ENCODE measurements at places on chromosomes 16 and 17.
A peak's percentile ranks its signal among the peaks of the same experiment; 100 is the strongest.

GRCh38 chr17:59366773-59367656 is 35.6 kb downstream of the YPEL2 start:
- no peak for DNase-seq

GRCh38 chr16:7744546-7745264 is 412.1 kb downstream of the RBFOX1 start:
- no peak for DNase-seq

- no peak for DNase-seq
Measured at GRCh38 chr17:76445697-76446448, 7.1 kb downstream of the UBE2O start.

GRCh38 chr16:85984231-85984880 is 85.4 kb downstream of the IRF8 start:
- DNase-seq: no peak

DNA sequence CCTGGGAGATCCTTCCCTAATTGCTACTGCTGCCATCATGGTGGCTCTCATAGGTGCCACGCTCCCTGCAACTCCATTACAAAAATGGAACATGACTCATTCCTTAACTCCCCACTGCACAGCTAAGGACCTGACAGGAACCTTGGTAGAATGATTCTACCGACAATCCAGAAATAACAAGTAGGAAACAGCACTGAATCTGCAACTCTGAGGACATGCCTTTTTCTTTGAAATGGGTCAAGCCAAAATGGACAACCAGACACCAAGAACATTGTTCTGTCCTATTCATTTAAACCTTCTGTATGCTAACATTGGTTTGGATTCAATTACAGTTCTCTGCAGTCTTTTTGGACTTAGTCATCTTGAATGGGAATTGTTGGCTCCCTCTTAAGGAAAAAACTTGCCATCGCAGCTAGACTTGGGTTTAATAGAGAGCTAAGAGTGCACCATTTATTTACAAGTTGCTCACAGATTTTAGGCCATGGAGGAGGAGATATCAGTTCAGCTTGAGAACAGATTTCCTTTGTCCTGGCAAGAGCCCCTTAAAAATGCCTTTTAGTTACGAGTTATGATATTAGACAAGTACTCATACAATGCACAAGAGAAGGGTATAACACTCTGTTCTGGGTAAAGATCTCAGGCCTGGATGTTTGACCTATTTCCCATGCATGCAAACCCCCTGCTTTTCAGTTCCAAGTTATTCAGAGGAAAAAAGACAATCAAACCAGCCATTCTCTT is 20.9 kb upstream of the NSRP1 start:
- DNase-seq: no peak

- no peak for DNase-seq
Measured at GRCh38 chr16:28537076-28537475, 1.7 kb downstream of the NUPR1 start.

DNA sequence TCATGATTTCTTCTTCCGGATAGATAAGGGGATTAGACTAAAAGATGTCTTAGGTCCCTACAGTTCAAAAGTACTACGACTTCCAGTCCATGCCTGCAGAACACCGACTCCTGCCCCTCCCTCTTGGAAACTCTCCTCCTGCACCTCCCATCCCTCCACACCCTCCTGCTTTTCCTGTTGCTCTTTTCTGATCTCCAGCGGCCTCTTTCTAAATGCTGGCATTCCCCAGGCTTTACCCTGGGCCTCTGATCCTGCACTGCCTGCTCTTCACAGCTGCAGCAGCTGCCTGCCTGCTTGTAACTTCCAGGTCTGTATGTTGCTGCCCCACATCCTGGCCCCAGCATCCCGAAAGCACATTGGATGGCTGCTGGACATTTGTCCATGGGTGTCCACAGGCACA is 154.2 kb downstream of the KCNJ12 start:
- no peak for DNase-seq

- no peak for DNase-seq
Measured at GRCh38 chr16:65749506-65749905, 617.0 kb upstream of the CDH5 start.

GRCh38 chr17:29119265-29119664 is 60.9 kb downstream of the MYO18A start:
- no peak for DNase-seq

- no peak for DNase-seq
Measured at GRCh38 chr17:45231481-45232116, 9.9 kb downstream of the FMNL1 start.

DNA sequence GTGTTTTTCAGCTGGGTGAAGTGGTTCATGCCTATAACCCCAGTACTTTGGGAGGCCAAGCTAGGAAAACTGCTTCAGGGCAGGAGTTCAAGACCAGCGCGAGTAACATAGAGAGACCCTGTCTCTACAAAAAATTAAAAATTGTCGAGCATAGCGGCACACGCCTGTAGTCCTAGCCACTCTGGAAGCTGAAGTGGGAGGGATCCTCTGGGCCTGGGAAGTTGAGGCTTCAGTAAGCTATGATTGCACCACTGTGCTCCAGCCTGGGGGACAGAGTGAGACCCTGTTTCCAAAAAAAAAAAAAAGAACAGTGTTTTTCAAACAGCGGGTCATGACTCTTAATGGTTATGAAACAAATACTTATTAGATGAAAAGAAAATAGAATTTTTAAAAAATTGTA is 2.3 kb upstream of the CYTH1 start:
- DNase-seq: no peak

DNA sequence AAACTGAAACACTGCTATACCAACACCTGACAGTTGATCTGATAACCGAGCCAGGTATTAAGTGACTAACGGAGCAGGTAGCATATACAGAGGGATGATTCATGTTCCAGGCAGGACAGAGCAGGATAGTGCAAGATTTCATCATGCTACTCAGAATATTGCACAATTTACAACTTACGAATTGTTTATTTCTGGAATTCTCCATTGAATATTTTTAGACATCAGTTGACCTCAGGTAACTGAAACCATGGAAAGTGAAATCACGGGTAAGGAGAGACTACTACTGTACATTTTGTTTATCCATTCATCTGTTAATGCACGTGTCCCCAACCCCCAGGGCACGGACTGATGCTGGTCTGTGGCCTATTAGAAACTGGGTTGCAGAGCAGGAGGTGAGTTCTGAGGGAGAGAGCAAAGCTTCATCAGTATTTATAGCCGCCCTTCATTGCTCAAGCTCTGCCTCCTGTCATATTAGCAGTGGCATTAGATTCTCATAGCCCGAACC is 14.5 kb upstream of the PPM1E start:
- no peak for DNase-seq

DNA sequence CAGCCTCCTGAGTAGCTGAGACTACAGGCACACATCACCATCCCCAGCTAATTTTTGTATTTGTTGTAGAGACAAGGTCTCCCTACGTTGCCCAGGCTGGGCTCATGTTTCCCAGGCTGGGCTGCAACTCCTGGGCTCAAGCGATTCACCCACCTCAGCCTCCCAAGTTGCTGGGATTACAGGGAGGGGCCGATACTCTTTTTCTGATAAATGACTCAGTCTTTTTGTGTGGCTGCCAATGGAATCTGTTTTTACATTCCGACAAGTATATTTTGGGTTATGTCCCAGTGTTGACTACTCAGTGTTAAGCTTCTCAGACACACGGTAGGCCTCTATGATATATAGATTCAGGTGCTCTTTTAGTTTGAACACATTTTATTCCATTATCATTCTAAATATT is 58.1 kb downstream of the SLFN11 start:
- no peak for DNase-seq

GRCh38 chr16:89013111-89013510 is 36.1 kb upstream of the CBFA2T3 start:
- peak; percentile 2 for DNase-seq

DNA sequence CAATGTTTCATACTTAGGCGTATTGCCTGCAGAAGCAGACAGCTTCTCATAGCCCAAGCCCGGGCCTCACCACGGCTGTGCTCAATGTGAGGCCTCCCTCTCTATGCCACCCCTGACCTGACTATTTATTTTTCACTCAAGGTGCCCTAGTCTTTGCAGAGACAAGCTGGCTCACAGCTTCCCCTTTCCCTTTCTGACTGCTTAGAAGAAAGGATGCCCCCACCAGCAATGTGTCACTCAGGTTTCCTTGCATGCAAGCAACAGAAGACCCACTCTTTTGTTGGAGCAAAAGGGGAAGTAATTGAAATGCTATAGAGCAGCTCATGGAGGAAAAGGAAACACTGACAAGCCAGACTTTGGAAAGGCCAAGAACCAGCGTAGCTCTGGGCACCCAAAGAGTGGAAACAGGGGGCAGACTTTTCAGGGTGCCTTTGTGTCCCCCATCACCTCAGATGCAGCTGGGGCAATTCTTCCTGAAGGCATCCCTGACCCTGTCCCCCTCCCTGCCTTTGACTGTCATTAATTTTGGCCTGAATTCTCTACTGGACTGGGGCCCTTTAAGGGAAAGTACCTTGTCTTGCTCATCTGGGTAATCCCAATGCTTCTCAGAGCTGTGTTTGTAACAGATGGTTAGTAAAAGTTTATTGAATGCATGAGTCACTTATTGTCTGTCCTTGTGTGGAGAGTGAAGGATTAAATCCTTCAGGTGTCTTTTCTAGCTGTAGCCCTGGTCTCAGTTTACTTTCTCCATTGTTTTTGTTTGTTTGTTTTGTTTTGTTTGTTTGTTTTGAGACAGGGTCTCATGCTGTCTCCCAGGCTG is 17.8 kb downstream of the RGS9 start:
- no peak for DNase-seq

DNA sequence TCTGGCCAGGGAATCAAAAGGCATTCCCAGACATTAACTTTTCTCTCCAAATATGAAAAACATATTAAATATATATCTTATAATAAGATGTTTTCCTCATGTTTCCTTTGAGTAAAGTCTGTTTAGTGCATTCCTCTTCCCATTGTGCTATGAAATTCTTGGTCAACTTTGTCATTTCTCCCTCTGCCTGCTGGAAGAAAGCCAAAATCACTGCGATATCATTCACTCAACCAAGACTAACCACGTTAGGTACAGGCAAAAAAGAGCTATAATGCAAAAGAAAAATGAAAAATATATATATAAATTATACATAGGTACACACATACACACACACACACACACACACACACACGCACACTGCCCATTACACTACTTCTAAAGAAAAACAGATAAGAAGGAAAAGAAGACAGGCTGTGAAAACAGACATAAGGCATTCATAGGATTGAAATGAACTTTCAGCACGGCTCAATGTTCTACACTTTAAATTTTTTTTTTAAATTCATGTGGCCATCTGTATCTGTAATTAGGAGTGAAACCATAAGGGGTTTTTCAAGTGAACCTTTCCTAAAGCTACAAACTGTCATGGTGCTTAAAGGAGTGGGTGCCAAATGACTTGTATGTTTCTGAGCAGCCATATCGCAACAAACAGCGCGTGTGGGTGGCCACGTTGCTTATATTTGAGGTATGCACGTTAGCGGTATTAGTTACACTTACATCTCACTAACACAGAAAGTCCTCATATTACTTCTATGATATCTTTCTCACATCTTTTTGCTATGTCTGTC is 71.6 kb upstream of the PSMD7 start:
- DNase-seq: no peak

DNA sequence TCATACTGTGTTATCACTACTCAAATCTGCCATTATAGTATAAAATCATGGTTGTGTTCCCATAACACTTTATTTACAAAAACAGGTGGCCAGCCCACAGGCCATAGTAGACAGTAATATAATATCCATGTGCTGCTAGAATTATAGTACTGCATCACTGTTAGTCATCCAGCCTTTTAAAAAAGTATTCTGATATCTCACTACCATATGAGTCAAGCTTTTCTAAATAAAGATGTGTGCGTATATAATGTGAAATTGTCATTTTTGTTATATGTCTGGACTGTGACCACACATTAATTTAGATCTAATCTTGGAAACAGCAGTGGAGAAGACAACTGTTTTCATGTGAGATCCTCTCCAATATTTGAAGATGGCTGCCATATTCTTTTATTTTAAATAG is 1049.1 kb upstream of the GOT2 start:
- no peak for DNase-seq
